C1 segment of cervical spinal cord (tissue), 14 donors: ENCODE measurements at places on chromosomes 5 and 9.

DNA sequence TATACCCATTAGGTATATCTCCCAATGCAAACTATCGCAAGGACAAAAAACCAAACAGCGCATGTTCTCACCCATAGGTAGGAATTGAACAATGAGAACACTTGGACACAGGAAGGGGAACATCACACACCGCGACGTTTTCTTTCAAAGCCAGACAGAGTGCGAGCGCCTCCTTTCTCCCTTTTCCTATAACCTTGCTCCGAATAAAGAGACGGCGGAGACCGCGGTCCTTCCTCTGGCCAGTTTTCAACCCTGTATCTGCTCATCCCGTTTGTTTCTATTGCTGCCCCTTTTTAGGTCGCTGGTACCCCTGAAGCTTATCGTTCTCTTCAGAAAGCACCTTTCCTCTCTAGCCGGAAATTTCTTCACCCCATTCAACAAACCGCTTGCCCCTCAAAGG is 1.3 kb downstream of the LVRN start:
- no peak for DNase-seq

GRCh38 chr5:152470167-152470566 is 65.1 kb upstream of the NMUR2 start:
- no peak for DNase-seq

- DNase-seq: no peak
Measured at GRCh38 chr5:41795125-41795524, 75.1 kb downstream of the OXCT1 start.

- DNase-seq: no peak
Measured at GRCh38 chr9:115636596-115636995, 517.0 kb upstream of the PAPPA start.

DNA sequence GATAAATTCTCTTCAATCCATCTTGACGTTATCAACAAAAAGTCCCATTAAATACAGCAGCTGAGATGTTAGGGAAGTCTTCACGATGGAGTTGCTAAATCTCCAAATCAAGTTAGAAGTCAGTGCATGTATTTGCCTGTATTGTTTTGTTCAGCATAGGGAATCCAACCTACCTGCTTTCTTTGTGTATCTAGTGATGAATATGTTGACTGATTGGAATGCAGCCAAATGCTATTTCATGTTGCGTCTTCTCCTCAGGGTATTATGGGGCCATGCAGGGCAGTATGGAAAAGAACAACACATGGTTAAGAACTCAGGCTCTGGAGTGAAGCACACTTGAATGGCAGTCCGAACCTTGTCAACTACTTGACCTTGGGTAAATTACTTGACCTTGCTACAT is 529.5 kb upstream of the ZNF462 start:
- no peak for DNase-seq

GRCh38 chr9:101176384-101176783 is 147.9 kb downstream of the PLPPR1 start:
- DNase-seq: no peak

DNA sequence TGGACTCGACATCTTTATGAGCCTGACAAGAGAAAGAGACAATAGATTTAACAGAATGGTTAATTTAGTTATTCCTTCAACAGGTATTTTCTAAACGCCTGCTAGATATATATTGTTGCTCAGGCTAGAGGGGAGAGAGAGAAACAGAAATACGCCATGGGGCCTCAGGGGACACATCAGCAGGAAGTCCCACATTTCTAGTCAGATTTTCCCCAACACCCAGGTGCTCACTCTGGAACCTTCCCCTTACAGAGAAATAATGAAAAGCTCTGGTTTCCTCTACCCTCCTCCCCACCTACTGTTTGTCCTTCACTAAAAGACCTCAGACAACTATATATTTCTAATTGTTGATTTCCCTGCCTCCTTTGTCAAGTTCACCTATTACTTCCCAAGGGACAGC is 130.3 kb upstream of the TBC1D2 start:
- DNase-seq: no peak
